ENCODE measurements at places on chromosomes 2 and 18.

DNA sequence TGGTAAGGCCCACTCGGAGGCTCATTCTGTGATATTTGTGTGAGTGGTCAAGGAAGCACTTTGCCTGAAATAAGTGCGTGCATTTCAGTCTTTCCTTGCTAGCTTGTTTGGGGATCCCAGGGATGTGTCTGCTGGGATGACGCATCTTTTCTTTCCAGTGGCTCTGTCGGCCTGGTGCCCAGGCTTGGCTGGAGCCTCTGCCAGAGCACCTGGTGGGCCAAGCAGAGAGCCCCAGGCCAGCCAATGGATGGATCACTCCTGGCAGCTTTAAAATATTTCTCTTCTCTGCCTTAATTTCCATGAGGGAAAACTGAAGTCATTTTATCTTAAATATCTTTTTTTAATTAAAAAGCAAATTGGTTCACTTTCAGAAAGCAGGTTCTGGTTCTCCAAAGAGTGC lies 501.8 kb upstream of the HS6ST1 start:
- no peak for DNase-seq

- DNase-seq: no peak
Measured at GRCh38 chr2:238512247-238512867, 85.6 kb downstream of the ASB1 start.

GRCh38 chr2:225177098-225177497 lies 134.8 kb upstream of the DOCK10 start:
- DNase-seq: no peak

DNA sequence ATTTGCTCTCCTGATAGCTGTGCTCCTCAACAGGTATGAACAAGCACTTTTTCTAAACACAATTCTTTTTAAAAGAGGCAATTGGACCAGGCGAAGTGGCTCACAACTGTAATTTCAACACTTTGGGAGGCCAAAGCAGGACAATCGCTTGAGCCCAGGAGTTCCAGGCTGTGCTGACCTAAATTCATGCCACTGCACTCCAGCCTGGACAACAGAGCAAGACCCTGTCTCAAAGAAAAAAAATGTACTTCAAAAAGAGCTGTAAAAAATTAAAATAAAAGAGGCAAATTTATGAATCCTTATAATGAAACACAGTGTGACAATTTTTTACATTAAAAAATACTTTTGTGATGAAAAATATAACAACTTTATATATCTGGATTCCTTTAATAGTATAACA lies 1.8 kb upstream of the FAM124B start:
- DNase-seq: no peak

DNA sequence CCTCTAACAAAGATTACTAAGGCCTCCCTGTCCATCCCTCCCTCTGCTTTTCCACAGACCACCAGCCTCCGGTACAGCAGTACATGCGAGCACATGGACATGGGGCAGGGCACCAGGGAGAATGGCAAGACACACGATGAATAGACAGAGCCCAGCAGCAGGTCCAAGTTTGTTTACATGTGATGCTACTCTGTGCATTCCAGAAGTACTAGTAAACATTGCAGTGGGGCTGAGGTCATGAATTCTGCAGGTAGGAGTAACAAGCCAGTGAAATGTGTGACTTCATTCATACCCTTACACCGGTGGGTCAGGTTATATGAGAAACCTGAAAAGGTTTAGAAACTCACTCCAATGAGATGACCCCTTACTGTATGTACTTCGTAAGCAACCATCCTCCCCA lies 205.7 kb downstream of the BCL11A start:
- DNase-seq: no peak

GRCh38 chr2:230991598-230991997 lies 4.3 kb upstream of the SPATA3 start:
- DNase-seq: no peak
